ENCODE measurements at places on chromosomes 11 and 22.
A peak's percentile ranks its signal among the peaks of the same experiment; 100 is the strongest.

- DNase-seq = no peak
These were observed 95.3 kb downstream of the NTM start for GRCh38 chr11:131465746-131466145.

- no peak for DNase-seq
These were observed 35.1 kb upstream of the ARFGAP3 start for GRCh38 chr22:42892156-42892555.

GRCh38 chr11:37712251-37712650 lies 1114.2 kb upstream of the RAG2 start:
- no peak for DNase-seq

DNA sequence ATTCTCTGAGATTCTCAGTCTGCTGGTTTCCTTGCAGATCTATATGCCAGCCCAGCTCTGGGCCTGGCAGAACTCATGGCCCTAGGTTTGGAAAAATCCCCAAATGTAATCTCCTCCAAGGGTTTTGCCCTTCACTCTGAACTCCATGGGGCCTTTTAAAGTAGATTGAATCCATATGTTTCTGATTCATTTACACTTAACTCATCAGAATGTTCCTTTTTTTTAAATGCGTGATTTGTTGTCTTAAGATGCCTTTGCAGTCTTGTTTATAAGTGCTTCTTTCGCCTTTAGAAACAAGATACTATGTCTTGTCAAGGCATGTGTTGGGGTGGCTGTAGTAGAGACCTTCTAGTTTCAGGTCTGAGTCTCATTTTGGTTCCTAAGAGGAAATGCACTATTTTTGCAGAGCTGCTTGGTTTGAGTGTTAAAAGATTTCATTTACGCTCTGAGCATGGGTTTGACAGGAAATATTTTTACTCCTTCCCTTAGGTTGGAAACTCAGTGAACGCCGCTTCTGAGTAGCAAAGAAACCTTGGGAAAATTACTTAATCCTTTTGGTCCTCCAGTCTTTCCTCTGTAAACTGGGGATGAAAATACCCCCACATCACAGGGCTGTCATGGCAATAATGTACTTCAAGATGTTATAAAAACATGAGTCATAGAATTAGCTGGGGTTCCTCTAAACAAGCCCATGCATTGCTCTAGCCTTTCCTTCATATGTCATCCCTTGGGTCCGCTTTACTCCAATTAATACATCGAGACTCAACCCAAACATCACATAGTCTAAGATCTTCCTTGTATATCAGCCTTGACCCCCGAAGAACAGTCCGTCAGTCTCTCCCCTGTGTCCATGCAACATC lies 83.5 kb downstream of the SNX19 start:
- no peak for DNase-seq

- DNase-seq = no peak
These were observed 34.9 kb downstream of the TRAF6 start for GRCh38 chr11:36475192-36475591.

- DNase-seq = no peak
These were observed 24.8 kb upstream of the THY1 start for GRCh38 chr11:119447664-119448242.

DNA sequence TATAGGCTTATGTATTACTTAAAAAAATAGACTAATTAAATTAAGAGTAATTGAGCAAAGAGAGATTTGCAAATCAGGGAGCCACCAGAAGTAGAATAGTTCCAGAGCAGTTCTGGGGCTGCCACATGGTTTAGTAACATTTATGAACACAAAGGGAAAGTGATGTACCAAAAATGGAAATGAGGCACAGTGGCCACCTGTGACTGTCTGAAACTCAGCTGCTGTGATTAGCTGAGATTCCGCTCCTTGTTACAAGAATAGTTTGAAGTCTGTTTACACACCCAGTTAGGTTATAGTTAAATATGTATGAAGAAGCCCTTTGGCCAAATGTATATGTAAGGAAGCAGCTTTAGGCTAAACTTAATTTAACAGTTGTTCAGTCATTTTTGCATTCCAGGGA lies 901.5 kb upstream of the CHORDC1 start:
- DNase-seq = no peak

- DNase-seq = no peak
These were observed 45.1 kb upstream of the LMO2 start for GRCh38 chr11:33936725-33937604.

DNA sequence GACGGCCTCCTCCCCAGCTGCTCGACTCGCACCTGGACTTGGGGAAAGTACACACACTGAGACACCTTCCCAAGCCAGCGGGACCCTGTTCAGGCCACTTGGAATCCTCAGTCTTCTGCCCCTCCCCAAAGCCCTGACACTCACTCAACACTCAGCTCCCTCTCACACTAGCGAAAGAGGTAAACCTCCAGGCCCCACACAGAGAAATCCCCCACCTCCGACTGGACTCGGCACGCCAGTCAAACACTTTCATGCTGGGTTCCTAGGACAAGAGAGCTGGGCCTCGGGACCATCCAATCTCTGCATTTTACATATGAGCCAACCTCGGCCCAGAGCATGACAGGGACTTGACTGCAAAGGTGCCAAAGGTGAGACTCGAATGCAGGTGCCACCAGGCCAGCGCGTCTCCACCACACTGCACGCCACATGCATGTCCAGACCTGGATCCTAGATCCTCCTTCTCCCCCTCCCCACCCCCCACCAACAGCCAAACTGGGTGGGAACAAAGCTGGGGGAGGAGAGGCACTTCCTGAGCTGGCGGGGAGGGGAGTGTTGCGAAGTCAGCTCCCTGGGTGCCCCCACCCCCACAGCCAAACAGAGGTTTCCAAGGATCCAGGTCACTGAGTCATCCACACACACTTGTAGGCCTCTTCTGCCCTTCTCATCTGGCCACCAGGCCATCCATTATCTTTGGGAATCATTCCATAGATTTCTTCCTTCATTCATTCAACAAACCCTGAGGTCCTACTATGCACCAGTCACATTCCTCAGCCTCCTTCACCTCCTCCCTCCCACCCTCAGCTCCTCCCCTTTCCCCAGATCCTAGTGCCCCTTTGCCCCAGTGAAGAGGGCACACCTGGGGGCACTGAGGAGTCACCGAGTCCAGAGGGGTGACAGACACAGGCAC lies 10.7 kb upstream of the CD5 start:
- DNase-seq = no peak

GRCh38 chr22:46110215-46110614 lies 40.1 kb upstream of the PPARA start:
- DNase-seq = no peak

GRCh38 chr11:68896171-68896959 lies 7.3 kb downstream of the MRPL21 start:
- DNase-seq = no peak

DNA sequence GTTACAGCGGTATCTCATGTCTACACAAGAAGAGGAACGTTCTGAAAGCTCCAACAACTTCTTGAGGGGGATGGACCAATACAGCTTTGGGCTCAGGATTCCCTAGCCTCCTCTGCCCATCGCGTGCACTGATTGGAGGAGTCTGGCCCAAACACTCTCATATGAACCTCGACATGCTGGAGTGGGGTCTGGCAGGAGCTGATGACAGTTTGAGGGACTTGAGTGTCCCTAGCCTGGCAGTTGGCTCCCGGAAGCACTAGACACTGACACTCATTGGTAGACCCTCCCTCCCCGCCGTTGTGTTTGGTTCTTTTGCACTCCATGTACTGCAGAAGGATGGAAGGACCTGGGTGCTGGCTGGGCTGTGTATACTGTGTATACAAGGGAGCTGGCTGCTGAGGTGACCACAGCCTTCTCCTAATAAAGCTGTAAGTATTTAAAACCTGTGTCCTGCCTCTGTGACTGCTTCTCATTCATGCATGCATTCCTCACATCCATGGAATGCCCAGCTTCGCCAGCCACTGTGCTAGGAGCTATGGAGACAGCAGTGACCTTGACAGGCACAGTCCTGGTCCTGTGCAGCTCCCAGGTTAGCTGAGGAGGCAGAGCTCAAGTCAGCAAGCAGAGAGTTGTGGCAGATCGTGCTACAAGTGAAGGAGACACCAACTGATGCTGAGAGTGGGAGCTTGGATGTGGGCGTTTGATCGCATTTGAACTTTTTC lies 27.9 kb downstream of the ADAMTS15 start:
- DNase-seq = no peak

GRCh38 chr11:70696076-70696475 lies 297.7 kb downstream of the CTTN start:
- no peak for DNase-seq

GRCh38 chr11:124865902-124866851 lies 945 bp downstream of the ROBO3 start:
- peak; percentile 23 for DNase-seq

- DNase-seq = no peak
These were observed 21.3 kb upstream of the NUP50 start for GRCh38 chr22:45142376-45142775.

GRCh38 chr11:79052544-79052943 lies 388.3 kb downstream of the TENM4 start:
- DNase-seq = no peak

GRCh38 chr11:111777094-111778046 lies 11.2 kb upstream of the PPP2R1B start:
- DNase-seq = peak; percentile 20

DNA sequence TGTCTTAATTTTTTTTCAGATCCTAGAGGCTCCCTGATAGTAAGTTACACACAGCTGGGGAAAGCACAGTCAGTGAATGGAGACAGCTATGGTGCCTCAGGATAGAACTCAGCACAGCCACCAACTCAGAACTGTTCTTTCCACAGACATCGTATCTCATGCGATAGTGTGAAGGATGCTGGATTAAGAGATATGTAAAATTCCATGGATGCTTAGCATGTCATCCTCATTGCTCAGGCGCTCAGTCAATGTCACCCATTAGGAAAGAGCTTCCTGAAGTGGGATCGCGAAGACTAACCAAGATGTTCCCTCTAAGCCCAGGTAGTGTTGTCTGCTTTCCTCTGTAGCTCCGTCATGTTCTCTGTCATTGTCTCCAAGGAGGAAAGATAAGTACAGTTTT lies 1000.4 kb downstream of the OPCML start:
- no peak for DNase-seq

- DNase-seq = no peak
These were observed 9.8 kb downstream of the MMP20 start for GRCh38 chr11:102615077-102615893.

GRCh38 chr11:79331203-79331901 lies 109.5 kb downstream of the TENM4 start:
- no peak for DNase-seq

DNA sequence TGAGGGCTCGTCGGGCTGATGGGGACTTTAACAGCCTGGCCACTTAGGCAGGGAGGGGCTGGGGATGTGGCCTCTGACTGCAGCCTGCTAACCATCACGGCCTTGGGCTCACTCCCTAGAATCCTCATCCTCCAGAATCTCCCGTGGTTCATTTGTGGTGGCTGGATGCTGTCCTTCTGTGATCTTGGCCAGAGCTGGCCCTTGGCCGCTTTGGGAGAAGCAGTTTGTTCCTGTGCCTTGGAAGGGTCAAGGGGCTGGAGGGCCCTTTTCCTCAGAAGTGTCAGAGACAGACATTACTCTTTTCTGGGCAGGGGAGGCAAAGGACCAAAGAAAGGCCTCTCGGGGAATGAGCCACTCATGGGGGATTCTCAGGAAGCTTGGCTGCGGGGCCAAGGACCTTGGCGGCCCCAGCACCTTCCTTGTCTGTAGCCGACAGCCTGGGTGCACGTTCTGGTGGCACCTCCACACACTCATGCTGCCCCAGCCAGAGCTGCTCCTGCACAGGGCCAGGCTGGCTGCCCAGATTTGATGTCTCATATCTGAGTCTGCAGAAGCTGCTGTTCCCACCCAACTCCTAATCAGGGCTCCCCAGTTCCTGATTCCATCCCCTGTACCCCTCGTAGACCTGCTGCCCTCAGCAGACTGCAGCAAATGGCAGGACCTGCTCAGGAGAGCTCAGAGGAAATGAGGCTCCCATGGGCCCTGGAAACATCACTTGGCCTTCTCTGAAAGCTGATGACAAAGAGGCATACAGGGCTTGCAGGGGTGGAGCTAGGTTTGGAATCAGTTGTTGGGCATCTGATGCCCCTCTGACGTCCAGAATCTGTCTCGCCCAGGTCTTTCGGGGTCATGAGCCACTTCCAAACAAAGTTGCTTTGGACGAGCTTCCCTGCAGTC lies 107.7 kb downstream of the CTTN start:
- no peak for DNase-seq

GRCh38 chr22:22955866-22956535 lies 68.4 kb downstream of the IGLL5 start:
- peak; percentile 63 for DNase-seq

DNA sequence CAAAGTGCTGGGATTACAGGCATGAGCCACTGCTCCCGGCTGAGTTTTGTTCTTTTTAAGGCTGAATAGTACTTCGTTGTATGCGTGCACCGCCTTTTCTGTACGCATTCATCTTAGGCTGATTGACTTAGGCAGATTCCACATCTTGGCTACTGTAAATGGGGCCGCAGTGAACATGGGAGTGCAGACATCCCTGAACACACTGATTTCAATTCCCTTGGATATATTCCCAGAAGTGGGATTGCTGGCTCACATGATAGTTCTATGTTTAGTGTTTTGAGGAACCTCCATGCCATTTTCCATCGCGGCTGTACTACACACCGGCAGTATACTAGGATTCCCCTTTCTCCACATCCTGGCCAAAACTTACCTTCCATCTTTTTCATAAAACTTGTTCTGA lies 10.4 kb upstream of the ZNF74 start:
- no peak for DNase-seq

DNA sequence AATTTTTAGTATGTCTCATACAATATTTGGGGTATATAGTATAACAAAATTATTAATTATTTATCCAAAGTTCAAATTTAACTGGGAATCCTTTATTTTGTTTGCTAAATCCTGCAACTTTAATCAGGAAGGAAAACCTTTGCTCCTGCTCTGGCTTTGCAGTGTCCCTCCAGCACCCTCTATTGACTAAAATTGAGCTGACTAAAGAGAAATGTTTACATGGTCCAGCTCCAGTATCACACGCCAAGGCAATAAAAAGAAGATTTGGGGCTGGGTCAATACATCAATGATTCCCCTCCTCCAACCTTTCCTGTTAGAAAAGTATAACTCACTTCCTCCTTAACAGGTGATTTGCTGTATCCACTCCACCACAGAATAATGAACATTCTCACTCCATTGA lies 153.0 kb upstream of the LRRC4C start:
- DNase-seq = no peak

- DNase-seq = no peak
These were observed 1.8 kb downstream of the SERGEF start for GRCh38 chr11:18010977-18011586.

DNA sequence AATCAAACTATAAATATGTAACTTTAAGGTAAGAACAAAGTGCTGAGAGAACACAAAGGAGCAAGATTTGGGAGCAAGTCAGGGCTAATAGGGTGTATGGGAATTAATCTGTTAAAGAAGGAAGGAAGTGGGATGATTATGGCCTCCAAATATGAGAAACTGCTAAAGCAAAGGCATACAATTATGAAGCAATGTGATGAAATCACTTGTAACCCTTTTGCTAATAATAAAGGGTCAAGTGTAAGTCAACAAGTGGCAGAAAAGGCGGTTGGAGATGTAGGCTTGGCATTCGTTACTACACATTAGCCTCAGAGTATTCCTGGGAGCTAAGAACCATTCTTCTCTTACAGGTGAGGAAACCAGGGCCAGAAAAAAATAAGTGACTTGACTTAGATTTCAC lies 1002.3 kb upstream of the TENM4 start:
- no peak for DNase-seq

GRCh38 chr11:27864611-27865010 lies 164.4 kb upstream of the BDNF start:
- no peak for DNase-seq
